ENCODE measurements at places on chromosomes 11 and 22.

DNA sequence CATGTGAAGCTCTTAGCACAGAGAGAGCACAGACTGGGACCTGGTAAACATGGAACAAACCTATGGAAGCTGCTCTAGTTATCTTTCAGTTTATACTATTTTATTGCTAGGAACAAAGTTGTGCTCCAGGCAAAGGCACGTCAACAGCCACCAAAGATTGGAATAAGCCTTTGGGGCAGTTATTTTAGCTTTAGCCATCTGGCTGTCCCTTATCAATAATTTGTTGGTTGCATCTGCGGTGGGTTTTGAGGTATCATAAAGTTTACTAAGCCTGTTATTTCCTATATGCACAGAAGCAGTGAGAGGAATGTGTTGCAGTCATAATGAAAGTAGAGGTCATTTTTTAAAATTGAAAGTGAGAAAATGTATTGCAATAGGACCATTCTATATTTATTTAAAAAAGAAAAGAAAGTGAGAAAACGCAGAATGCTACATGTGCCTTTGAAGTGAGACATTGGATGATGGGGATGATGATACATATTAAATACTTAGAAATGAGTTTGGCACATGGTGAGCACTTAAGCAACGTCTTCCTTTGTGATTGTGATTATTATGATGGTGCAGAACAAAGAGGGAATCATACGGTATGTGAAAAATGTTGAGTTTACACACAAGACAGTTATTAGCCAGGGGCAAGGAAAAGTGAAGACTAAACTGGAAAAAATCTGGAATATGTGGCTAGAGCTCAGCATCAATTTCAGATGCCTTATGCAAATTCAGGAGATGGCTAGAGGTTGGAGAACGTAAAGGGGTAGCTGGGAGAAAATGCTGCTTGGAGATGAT lies 58.3 kb downstream of the PRR5L start:
- DNase-seq = no peak

GRCh38 chr22:36303874-36304273 lies 50.9 kb downstream of the APOL1 start:
- DNase-seq = no peak

GRCh38 chr22:19679522-19680101 lies 34.7 kb upstream of the SEPTIN5 start:
- no peak for DNase-seq

- DNase-seq = no peak
Measured at GRCh38 chr22:40345271-40345670, 1.0 kb upstream of the ADSL start.

DNA sequence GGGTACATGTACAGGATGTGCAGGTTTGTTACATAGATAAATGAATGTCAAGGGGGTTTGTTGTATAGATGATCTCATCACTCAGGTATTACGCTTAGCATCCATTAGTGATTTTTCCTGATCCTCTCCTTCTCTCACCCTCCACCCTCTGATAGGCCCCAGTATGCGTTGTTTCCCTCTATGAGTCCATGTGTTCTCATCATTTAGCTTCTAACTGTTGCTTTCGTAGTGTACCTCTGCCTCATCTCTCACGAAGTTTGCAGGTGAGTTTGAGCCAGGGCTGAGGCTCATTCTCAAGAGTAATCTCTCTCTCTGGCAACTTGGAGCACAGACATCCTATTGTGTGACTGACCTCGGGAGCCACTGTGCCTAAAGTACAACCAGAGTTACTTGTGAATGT lies 4.7 kb upstream of the HBE1 start:
- no peak for DNase-seq

GRCh38 chr22:43858156-43858895 lies 4.0 kb downstream of the SULT4A1 start:
- DNase-seq = no peak

GRCh38 chr11:124633355-124633754 lies 10.7 kb downstream of the TBRG1 start:
- no peak for DNase-seq

DNA sequence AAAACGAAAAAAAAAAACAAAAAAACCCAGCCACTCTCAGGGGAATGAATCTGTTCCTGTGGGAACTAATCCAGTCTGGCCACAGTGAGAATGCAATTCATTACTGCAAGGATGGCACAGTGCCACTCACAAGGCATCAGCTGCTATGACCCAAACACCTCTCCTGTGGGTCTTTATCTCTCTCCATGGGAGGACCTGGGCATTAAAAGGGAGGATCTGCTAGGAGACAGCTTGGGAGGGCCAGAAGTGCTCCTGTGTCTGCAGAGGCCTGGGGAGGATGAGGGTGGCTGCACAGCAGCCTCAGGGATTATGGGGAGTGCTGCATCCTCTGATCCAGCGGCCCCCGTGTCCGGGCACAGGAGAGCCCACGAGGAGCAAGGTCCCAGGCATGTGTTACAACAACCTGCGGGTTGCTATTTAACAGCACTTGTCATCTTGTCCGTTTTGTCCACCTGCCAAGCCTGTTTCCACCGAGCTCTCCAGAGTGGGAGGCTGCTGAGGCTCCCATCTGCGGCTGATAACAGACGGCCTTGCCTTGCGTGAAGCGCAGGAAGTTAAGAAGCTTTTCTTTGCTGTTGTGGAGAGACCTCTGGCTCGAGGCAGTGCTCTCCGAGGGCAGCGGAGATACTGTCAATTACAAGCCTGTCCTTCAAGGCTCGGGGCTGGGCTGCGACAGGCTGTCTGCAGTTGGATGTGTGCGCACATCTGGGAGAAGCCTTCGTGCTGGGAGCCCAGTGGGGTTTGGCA lies 97.7 kb downstream of the NXPE2 start:
- no peak for DNase-seq

DNA sequence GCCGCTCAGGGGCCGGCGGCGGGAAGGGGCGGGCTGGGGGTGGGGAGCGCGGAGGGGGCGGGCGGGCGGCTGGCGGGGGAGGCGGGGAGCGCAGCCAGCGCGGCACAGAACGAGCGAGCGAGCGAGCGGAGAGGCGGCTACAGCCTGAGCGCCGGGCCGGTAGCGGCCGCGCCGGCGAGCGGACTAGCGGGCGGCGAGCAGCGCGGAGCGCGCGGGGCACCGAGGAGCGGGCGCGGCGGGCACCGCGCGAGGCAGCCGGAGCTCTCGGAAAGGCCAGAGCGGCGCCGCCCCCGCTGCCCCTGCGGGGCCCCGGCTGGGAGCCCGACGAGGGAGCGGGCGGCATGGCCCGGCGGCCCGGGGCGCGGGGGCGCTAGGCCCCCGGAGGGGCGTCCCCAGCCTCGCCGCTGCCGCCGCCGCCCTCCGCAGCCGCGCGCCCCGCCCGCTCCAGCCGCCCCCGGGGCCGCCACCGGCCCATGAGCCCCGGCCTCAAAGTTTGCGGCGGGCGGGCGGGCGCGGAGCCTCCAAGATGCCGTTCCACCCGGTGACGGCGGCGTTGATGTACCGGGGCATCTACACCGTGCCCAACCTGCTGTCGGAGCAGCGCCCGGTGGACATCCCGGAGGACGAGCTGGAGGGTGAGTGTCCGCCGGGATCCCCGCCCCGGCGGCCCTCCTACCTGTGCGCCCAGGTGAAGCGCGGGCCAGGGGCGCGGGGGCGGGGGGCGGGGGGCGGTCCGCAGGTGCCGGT lies at the start of gene CABP7:
CABP7 (plus strand) TSS at position 105 of the 747 bp plus-strand sequence; CDS start at position 527, 422 bp downstream.
- no peak for DNase-seq
